Naive thymus-derived CD8-positive, alpha-beta T cell (primary cell): ENCODE measurements at places on chromosomes 6 and 20. TPM values are rescaled to one million over a fixed set of nuclear protein-coding genes. Genes with fewer than 3 reads are reported as not detected.

SASH1 gene
- total RNA-seq, result not detected

GHRH gene
- not detected for total RNA-seq

GCNT2 gene
- 4.6 TPM for total RNA-seq

PRIM2 gene
- 15.1 TPM for total RNA-seq

CEP162 gene
- total RNA-seq, result 9.1 TPM

EYS gene
- not detected for total RNA-seq

GCLC gene
- 54.3 TPM for total RNA-seq

SALL4 gene
- not detected for total RNA-seq
